ENCODE measurements at places on chromosomes 5 and 9.

- no peak for DNase-seq
These were observed 112.3 kb downstream of the TLE4 start for GRCh38 chr9:79684059-79684458.

DNA sequence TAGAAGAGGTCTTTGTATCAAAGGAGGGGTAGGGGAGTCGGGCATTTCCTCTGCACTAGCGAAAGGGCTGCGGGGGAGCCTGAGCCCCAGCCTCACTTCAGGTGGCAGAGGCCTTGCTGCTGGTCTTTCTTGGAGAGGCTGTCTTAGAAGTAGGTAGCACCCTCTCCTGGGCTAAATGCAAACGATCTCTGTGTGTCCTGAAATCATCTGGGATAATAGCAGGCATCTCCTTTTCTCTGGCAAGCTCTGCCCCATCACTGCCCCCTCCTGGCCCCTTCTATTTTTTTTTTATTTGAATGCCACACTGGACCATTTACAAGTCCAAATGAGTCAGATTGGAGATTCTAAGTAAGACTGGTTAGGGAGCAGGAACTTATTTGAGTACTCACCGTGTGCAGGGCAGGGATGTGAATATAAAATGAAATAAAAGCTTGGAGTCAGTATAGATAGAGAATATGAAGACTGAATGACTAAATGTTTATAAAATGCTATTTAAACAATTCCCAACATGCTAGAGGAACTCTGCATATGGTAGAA, 137.1 kb downstream of the FGF1 start:
- peak; percentile 64 for DNase-seq

GRCh38 chr9:38053697-38054461, 15.1 kb downstream of the SHB start:
- no peak for DNase-seq

- DNase-seq = no peak
These were observed 15.7 kb downstream of the SLC6A3 start for GRCh38 chr5:1429496-1429895.

DNA sequence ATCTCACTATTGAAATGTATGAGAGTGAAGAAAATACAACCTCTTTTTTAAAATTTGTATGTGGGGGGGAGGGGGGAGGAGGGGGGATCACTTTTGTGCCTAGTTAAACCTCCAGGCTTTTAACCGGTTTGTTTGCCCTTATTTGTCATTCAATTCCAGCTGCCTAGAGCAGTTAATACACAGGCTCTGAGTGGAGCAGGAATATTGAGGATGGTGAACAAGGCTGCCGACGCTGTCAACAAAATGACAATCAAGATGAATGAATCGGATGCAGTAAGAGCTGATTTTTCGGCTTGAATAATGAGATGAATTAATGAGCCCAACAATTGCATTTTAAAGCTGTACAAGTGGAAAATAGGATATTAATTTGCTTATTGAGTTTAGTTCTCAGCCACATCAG, 28.7 kb upstream of the SNX24 start:
- DNase-seq = no peak

DNA sequence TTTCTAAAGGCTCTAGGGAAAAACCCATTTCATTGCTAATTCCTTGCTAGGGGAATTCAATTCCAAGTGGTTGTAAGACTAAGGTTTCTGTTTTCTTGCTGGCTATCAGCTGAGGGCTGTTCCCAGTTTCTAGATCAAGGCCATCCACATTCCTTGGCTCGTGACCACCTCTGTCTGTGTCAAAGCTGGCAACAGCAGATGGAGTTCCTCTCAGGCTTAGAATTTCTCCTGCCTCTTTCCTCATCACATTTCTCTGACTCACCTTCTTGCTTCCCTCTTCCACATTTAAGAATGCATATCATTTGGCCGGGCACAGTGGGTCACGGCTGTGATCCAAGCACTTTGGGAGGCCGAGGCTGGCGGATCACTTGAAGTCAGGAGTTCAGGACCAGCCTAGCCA, 19.0 kb downstream of the DAB2IP start:
- peak; percentile 84 for DNase-seq

All from suppressor macrophage (primary cell).